Stimulated activated CD4-positive, alpha-beta T cell treated with anti-CD3 and anti-CD28 coated beads, Interleukin-1b, Interleukin-23, amount 100 ng/mL, for 1 hour (primary cell): ENCODE measurements at places on chromosomes 2 and 18.

DNA sequence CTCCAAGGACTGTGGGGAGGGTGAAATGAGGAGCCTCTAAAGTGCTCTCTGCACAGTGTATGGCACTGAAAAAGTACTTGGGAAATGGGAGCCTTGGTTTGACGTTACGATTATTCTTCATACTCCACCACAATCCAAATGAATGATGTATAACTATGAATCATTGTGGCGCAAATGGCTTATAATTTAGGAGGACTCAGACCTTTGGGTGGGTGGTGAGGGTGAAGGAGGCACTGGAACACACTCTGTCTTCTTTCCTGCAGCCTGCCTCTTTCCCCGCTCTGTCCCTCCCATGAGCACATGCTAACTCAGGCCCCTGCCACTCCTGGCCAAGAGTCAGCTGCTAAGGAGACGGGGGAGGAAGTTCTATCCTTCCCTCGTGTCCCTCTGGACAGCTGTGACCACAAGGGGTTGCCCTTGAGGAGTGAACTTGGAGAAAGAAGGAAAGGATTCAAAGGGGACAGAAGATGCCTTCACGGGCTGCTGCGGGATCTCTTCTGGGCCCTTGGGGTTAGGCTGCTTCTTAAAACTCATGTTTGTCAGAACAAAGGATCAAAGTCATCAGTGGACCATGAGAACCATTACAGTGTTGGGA lies 36.5 kb downstream of the POLR1A start:
- no peak for DNase-seq

GRCh38 chr2:222572264-222572721 lies 83.6 kb downstream of the FARSB start:
- DNase-seq = no peak

DNA sequence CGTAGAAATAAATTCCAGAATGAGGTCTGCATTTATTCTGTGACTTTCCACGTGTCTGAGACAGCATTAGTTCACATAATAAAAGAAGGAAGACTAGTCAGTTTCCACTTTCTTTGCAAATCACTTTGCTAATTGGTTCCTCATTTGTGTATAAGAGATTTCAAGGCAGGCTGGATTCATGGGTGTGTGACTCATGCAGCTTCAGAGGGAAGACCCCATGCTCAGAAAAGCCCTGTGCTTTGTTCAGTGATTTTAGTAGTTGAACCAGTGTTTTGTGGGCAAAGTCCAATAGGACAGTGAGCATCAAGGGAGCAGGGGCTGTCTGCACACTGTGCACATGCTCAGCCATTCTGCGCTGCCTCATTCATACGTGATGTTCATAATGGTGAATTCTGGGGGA lies 297.8 kb downstream of the DLGAP1 start:
- no peak for DNase-seq

- no peak for DNase-seq
Observed at GRCh38 chr2:47357483-47357882, 45.5 kb upstream of the MSH2 start.

DNA sequence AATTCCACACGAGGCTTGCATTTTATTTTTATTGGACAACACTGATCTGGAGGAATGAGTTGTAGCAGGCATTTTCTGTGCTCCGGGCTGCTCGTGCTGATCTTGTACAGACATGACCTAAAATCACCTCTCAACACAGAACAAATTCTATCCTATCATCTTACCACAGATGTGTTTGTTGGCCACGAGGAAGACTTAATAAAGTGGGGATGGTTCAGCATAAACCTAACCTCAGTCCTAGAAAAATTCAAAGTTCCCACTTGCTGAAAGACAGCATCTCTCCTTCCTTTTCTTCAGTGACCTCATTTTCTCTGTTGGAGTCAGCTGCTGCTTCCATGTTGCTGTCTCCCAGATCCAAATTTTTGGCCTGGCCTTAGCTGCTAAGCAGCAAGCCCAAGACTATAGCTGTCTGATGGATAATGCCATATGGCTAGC lies 45.3 kb downstream of the RBKS start:
- DNase-seq = no peak

DNA sequence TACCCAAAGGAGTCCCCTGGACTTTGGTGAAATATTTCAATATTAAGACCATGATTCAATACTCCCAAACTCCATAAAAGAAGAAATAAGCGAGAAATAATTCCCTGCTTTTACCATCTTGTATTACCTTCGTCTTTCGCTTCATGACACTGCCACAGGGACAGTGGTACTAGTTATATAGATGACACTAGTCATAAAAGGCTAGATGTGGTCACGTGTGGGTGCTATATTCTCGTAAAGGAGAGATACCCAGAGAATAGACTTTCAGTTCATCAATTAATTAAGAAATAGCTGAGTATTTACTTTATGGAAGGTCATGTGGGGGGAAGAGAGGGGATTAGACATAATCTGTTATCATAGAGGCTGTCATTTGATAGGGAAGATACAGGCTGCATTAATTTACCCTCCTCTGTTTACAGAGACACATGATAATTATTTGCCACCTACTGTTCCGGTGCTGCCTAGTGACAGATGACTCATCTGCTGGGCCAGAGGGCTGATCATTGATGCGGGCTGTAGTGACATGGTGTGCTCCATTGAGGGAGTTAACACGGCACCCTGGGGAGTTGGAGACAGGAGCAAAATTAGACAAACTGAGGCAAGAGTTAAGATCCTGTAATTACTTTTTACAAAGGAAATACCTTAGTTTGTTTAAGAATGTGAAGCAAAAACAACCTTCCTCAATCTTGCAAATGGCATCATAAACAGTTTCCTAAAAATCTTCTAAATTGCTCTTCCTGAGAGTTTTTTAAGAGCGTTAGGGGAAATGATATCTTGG lies 78.2 kb upstream of the ITGB6 start:
- no peak for DNase-seq

- no peak for DNase-seq
Observed at GRCh38 chr2:101743288-101743687, 45.8 kb downstream of the MAP4K4 start.

- DNase-seq = no peak
Observed at GRCh38 chr18:79329786-79330185, 65.9 kb upstream of the NFATC1 start.

DNA sequence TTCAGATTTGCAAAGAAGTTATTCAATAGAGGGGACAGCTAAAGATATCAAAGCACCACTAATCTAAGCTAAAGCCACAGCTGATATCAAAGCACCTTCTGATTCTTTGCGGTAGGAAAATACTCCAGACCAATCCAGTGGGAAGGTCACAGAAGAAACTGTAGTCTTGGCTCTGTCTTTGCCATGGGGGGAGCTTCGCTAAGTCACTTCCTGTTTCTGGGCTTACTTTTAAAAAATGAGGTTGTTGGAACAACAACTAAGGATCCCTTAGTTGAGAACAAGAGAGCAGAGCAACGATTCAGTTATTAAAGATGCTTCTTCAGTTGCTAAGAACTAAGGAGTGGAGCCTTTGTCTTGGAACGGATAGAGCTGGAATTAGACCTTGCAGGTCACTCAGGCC lies 12.2 kb downstream of the LPIN1 start:
- DNase-seq = no peak

GRCh38 chr2:120735746-120736170 lies at the start of gene GLI2:
TSS of gene GLI2 (plus strand) at chr2:120735868. CDS start at chr2:120797321, 61,453 bp downstream.
- no peak for DNase-seq

GRCh38 chr2:23924589-23925359 lies 2.1 kb downstream of the ATAD2B start:
- DNase-seq = no peak

DNA sequence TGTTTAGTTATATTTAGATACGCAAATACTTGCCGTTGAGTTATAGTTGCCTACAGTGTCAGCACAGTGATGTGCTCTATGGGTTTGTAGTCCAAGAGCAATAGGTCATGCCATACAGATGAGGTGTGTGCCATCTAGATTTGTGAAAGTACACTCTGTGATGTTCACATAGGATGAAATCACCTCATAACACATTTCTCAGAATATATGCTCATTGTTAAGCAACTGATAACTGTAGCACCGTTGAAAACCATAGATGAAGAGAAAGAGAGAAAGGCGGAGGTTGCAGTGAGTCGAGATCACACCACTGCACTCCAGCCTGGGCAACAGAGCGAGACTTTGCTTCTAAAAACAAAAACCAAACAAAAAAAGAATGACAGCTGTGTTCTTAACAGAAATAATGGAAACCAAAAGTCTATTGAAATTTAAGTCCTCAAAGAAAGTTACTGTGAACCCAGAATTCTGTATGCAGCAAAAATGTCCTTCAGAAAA lies 9.5 kb downstream of the DGKD start:
- no peak for DNase-seq

DNA sequence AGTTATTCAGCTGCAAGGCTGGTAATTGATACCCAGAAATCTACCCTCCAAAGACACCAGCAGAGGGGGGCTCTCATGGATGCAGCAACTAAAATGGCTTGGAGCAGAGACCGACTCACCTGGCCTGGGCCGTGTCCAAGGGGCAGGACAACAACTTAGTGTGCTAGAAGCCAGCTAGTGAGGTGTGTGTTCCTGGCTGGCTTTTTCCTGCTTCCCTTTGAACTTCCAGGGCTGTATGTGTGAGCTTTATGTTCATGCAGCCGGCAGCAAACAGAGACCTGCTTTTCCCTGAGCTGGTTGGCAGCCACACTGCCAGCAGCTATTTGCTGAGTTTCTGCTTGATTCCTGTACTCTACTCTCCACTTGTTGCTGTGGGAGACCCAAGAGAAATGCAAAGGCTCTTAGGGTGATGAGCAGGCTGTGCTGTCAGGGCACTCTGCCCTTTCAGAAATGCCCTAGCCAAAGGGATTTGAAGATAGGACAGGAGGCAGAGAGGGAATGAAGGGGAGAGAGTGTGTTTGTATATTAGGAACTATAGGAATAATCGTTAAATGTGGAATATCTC lies 23.7 kb upstream of the GRP start:
- no peak for DNase-seq

- no peak for DNase-seq
Observed at GRCh38 chr2:224379986-224380385, 21.9 kb downstream of the FAM124B start.

GRCh38 chr18:44590956-44591670 lies 89.6 kb upstream of the SETBP1 start:
- no peak for DNase-seq

GRCh38 chr18:78984941-78985784 lies 5.5 kb downstream of the SALL3 start:
- DNase-seq = no peak
